Upper lobe of left lung (tissue), 6 donors: ENCODE measurements at places on chromosomes 2 and 18.

DNA sequence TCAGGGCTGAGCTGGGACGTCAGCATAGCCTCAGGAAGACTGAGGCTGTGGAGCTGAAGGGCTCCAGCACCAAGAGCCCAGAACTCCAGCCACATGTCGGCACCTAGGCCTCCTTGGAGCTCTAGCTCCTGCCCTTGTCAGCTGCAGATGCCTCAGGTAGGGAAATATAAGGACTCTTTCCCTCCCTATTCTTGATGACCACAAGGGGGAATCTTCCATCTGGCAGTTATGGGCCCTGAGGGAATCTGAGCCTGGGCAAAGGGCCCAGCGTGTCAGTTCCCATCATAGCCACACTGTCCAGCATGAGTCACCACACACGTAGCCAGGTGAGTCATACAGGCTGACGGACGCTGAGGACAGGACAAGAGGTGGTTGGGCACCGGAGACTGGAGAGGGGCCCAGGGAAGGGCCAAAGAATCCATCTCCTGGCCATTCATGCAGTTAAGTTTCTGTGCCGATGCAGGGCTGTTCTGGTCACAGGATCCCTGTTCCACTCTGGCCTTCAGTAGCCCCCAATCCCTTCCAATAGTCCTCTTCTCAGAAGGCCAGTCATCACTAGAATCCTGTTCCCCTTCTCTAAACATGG lies 1.8 kb downstream of the MPV17 start:
- DNase-seq = no peak

GRCh38 chr2:134099273-134099672 lies 154.6 kb upstream of the MGAT5 start:
- no peak for DNase-seq

DNA sequence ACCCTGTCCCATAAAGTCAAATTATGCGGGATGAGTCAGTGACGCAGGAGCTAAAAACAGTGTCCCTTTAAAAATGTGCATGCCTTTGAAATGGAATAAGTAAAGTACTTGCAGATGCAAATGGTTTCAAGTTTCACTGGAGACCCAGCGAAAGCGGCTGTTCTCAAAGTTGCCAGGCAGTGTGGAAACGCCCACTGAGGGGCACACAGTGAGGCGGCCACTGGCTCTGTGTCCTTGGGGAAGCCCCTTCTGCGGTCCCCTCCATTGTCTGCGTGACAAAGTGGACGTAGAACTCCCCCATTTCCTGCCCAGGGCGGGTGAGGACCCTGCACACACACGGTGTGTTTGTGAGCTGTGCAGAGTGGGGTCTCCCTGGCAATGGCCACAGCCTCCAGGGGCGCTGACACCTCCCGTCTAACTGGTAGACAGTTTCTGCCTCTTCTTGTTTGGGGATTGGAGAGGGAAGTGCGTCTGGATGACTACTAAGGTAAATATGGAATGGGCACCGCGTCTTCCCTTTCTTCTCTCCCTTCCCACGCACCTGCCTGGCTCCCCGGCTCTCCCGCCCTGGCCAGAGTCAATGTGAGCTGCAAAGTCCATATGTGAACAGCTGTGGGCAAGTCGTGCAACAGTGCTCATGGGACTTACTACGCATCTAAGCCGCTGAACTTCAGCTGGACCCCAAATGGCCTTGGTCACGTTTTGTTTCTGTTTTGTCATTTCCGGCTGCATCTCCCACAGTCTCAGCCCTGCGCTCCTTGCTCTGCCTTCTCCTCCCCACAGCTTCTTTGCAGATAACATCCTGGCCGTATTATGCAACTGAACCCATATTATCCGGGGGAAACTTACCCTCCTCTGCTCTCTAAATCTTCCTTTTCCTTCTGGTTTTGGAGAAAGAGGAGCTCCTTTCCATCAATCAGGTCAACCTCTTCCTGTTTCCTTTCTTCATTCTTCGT lies 33.7 kb upstream of the ZNF516 start:
- peak; percentile 41 for DNase-seq

- no peak for DNase-seq
These were observed 29.7 kb downstream of the DNMT3A start for GRCh38 chr2:25311865-25312575.

GRCh38 chr2:3651691-3652648 lies 6.0 kb upstream of the ALLC start:
- peak; percentile 82 for DNase-seq

DNA sequence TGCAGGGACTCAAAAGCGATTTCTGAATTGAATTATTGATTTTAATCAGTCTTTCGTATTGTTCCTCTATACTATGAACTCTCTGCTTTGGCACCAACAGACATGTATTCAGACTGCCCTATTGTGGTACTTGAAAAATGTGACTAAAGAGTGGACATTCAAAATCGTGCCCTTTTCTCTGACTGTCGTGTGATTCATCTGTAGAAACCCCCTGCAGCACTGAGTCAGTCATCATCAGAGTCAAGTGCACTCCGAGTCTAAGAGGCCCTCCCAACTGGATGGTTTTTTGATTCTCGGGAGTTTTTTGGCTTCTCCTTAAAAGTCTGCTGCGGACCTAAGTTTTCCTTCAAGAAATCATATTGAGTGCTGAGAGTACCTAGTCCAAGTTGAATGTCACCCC lies 96.4 kb upstream of the FOSL2 start:
- no peak for DNase-seq

DNA sequence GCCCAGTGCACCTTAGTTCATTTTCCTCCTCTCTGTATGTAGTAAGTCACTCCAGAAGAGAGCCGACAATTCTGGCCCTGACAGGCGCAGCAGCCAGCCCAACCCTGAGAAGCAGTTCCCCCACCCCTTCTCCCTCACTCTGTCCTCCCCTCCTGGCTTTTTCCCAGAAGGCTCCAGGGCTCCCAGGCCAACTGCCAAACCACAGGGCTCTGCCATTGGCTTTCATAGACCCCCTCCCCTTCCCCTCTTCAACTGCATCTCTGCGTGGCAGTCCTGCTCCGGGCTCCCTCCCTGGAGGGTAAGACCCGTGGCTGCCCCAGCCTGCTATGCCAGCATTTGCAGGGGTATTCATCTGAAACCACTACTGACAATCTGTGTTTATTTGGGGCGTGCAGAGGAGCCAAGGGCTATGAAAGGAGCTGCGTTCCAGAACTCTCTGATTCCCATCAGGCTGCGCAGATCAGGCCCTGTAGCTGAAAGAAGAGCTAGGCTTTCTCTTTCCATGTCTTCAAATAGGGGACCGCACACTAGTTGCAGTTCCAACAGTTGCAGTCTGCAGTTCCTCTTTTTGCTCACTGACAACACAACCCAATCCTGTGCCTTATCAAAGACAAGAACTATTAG lies 388.6 kb upstream of the TNP1 start:
- DNase-seq = no peak

DNA sequence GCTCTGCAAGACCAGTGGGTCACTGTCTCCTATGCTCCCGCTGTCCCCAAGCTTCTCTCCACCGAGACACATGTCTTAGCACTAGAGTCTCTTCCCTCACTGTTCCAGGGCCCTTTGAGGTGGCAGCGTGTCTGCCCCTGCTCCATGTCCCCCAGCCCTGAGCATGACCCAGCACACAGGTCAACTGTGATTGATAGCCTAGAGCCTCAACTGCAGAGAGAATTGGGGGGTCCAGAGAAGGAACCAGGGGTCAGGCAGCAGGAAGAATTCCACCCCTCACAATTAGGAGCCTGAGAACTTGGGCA lies 54.6 kb upstream of the ODC1 start:
- no peak for DNase-seq
